ENCODE measurements at places on chromosomes 7 and 10.

DNA sequence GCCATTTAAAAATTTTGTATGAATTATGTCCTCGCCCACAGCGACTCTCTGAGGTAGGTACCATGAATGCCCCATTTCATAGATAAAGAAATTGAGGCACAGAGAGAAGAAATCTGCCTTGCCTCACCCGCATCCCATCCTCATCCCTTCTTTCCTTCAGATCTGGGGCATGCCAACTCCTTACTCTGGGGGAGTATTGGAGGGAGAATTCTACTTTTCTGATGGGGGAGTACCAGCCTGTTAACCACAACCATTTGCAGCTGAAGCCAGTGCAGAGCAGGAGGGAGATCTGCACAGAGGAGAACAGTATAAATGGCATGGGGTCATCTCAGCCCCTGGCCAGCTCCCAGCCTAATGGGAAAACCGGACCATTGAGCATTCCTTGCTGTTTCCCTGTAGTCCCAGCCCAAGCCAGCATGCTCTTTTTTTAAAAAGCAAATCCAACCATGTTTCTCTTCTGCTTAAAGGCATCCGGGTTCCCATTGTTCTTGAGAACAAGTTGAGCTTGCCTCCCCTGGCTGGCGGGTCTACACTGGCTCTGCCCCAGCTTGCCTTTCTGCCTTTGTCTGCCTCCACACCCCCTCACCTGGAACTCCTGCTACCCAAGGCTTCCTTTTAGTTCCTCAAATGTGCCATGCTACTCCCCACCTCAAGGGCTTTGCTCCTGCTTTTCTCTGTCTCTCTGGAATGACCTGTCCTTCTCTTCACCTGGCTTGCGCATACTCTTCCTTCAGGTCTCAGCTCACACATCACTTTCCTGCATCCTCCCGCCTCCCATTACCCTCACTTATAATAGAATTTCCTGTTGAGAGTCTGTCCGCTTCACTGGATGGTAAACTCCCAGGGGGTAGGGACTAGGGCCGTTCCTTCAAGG is 8.8 kb upstream of the ZNF503 start:
- no peak for DNase-seq

- no peak for DNase-seq
Measured at GRCh38 chr10:96747734-96748550, 27.6 kb upstream of the PIK3AP1 start.

GRCh38 chr10:11830836-11831519 is 7.8 kb downstream of the PROSER2 start:
- no peak for DNase-seq

- no peak for DNase-seq
Measured at GRCh38 chr7:151086802-151087244, 548 bp downstream of the AGAP3 start.

- DNase-seq: no peak
Measured at GRCh38 chr7:20032741-20033140, 184.4 kb downstream of the MACC1 start.

DNA sequence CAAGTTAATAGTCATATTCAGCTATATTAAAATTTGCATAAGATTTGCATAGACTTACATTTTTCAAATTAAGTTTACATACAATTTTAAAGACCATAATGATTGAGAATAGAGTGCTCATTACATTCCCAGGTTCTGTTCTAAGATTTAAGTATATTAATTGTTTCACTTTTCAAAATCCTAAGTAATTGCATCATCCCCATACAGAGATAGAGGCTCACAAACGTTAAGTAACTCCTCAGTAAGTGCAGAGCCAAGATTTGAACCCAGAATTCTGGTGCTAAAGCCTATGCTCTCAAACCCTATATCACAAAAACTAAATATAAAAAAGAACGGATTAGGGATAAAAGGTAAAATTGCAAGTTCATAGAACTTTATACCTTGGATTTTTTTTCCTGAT is 2.1 kb downstream of the ITIH5 start:
- no peak for DNase-seq

- no peak for DNase-seq
Measured at GRCh38 chr10:110153396-110153795, 54.0 kb upstream of the MXI1 start.

Measured in CD4-positive, alpha-beta T cell treated with Interleukin-6 at 100 ng/mL for 8 hours (primary cell).